Substantia nigra (tissue), 51 donors: ENCODE measurements at places on chromosomes 6 and 20.

DNA sequence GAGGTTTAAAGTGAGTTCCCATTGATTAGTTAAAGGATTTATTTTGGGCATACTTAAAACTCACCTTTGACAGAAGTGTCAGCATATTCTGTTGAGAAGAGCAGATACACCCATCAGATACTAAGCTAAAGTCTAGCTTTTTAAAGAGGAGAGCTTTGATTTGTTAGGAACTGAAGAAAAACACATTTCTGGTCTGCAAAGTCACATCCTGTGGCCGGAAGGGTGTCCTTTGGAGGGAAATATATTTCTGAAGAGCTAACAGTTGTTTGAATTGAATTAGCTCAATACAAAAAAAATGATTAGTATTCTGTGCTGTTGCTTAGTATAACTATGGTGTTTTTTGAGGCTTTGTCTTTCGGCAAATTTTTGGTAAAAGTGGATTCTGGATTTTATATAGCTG lies 302.7 kb downstream of the RFPL4B start:
- no peak for DNase-seq

- DNase-seq, result no peak
Measured at GRCh38 chr6:56087421-56087820, 160.0 kb downstream of the COL21A1 start.

DNA sequence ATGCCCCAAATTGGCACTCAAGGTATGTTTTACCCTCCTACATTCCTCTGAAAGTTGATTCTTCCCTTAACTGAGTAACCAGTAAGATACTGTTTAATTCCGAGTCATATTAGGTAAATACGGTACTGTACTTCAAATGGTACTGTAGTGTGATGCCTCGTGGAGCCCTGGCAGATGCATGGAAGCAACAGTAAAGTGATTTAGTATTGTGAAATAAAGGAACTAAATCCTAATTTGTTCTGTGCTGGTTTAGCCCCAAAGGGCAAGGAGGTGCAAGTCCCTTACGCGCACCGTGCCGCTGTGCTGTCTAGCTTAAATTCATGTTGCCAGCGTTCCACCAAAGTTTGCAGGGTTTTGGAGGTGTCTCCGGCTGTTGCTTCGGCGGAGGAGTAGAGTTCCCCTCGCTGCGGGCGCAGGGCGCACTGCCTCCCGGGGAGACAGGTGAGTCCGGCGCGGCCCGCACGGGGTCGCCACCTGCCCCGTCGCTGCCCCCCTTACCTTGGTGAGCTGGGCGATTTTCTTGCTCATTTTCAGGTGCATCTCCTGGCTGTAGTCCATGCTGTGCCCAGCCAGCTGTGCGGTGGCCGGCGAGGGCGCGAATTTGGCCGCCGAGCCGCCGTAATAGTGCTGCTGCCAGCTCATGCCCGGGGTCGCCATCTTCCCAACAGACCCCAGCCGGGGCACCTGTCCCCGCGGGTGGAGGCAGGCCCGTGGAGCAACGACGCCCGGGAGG lies 655 bp downstream of the FAM184A start:
- DNase-seq, result peak; percentile 6

DNA sequence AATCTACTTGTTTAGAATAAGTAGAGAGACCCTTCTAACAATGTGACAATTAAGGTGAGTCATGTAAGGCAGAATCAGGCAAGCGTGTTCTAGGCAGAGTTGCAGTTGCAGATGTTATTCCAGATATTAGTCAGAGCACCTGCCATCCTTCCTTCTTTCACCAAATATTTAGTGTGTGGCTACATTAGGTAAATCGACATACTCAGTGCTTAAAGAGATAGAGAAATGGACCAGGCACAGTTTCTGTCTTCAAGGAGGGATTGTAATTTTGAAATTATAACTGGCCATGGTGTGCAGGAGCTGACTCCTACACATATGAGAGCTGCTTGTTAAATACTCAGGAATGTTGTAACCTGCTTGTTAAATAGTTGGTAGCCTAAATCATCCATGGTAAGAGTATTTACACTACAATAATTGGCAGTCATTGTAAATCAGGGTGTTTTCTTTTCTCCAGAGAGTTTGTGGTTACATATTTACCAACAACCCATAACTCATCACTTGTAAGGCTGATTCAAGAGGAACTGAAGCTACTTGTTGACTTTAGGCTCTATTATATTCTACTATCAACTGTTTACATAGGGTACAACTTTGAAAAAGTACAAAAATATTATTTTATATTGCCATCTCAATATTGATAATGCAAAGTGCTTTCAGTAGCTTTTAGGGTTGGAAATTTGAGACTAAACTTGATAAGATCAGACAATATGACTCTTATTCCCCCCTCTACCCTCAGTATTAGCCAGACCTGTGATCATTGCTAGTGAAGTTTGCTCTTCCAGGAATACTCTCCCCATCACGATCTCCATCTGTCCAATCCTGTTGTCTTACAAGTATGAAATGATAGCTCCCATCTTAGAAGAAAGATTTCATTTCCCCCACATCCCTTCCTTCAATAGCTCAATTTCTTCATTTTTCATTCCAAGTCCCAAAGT lies 607.1 kb downstream of the COL12A1 start:
- DNase-seq, result no peak

DNA sequence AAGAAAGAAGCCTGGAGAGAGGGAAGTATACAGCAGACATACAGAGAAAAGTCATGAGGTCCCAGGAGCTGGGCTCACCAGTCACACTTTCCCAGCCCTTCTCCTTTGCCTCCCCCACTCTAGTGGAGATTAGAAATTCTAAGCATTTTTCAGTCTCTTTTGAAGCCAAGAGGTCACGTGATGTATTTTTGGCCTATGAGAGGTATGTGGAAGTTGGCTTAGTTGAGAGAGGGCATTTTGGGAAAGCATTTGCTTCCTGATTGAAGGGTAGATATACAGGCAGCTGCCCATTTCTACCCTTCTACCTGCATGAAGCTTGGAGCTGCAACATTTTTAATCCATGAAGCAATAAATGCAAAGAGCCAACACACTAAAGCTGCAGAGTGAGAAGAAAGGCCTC lies 106.0 kb upstream of the TNFAIP3 start:
- DNase-seq, result no peak

GRCh38 chr6:69084746-69085335 lies 449.8 kb downstream of the ADGRB3 start:
- no peak for DNase-seq

DNA sequence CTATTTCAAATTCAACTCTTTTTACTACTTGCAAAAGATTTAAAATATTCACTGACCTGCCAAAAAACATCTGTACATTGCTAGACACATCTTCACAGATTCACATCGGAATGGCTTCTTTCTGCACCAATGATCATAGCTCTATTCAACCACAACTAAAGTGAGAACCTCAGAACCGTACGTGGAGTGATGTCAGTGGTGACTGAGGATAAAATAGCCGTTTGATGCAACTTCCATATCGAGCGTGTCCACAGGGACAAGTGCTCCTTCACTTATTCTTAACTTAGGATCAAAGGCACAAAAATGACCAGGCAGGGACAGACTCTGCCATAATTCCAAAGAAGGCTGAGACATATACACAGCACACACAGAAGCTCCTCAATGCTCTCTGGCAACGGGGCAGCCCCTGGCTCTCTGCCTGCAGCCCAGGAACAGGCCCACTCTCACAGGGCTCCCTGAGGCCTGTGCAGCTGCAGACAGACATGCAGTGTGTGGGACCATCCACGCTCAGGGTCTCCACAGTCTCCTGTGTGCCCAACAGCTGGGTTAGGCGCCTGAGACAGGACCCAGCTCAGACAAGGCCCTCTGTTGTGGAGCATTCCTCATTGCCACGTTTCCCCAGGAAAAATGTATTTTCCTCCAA lies 22.8 kb downstream of the FYN start:
- no peak for DNase-seq

- DNase-seq, result no peak
Measured at GRCh38 chr6:137782166-137783039, 84.7 kb upstream of the TNFAIP3 start.
